ENCODE measurements at places on chromosomes 7 and 10.

DNA sequence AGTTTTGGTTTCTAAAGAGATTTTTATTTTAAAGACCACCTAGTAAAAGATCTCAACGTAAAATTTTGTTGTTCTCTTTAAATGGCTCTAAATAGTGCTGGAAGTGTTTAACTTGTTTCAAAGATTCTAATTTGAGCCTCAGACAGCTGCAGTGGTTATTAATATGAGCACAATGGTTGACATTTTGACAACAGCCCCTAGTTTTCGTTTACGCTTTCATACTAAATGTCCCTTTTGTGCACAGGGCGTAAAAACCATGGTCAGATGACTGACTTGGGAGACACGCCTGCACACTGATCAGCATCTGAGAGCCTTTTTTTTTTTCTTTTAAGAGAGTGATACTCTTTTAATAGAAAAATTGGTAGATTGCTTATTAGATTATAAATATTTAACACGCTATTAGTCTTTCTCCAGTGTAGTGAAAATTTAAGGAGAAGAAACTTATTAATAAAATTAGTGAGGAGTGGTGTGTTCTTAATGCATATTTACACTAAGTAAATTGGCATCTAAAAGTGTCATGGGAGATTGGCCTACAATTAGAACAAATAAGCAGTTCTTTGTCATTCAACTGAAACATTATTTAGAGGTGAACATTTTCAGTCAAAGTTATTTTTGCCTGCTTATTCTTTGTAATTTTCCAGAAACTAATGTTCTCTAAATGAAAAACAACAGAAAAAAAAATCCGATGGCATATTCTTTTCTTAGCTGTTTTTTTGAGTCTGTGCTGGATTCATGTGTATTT lies 182.8 kb upstream of the PHYHIPL start:
- no peak for DNase-seq

GRCh38 chr7:125391921-125392320 lies 462.3 kb upstream of the POT1 start:
- DNase-seq = no peak

- no peak for DNase-seq
Measured at GRCh38 chr10:11517150-11517549, 94.3 kb downstream of the USP6NL start.

DNA sequence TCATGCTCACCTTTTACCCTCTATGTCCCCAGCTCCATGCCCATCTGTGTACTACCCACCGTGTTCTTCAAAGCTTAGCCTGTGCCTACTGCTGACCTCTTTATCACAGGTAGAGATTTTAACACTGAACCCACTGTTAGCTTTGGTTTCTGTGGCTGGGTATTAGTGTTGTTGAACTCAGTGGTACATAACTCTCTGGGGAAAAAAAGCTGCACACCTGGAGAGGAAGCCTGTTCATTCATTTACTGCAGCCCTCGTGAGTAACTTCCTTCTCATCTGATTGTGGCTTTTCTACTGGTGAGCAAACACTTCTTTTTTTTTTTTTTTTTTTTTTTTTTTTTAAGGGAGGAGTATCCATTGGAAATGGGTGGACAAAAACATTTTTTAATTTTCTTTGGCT lies 326.3 kb downstream of the CCSER2 start:
- DNase-seq = no peak

- no peak for DNase-seq
Measured at GRCh38 chr7:91927912-91928311, 12.8 kb upstream of the AKAP9 start.

DNA sequence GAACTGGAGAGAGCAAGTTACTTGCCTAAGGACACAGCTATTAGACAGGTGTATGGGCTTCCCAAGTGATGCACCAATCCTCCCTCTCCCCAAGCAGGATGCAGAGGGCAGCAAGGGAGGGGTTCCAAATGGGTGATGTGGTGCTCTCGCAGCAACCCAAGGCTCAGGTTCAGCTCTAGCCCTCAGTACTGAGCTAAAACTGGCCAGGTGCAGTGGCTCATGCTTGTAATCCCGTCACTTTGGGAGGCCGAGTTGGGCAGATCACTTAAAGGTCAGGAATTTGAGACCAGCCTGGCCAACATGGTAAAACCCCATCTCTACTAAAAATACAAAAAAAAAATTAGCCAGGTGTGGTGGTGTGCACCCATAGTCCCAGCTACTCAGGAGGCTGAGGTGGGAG lies 40.7 kb downstream of the GPRIN2 start:
- DNase-seq = no peak

GRCh38 chr10:84540617-84541288 lies 212.4 kb downstream of the CCSER2 start:
- DNase-seq = peak; percentile 31

- DNase-seq = peak; percentile 71
Measured at GRCh38 chr7:96709381-96710228, at the start of gene SEM1. Gene SEM1 (minus strand): TSS chr7:96709846. CDS start chr7:96709763, 83 bp downstream.

All from fibroblast of skin of left quadriceps (primary cell).